ENCODE measurements at places on chromosomes 6 and 20.

GRCh38 chr6:12369781-12370262 lies 79.7 kb downstream of the EDN1 start:
- no peak for DNase-seq

- no peak for DNase-seq
These were observed 13.1 kb downstream of the FUCA2 start for GRCh38 chr6:143498428-143498827.

- DNase-seq: no peak
These were observed 23.8 kb downstream of the ADGRF4 start for GRCh38 chr6:47722194-47722593.

- DNase-seq: peak; percentile 68
These were observed 115.0 kb downstream of the IRF4 start for GRCh38 chr6:506508-506907.

GRCh38 chr20:44688053-44688625 lies 27.0 kb upstream of the CCN5 start:
- no peak for DNase-seq

GRCh38 chr6:46323312-46323965 lies 152.7 kb upstream of the ENPP5 start:
- DNase-seq: no peak

DNA sequence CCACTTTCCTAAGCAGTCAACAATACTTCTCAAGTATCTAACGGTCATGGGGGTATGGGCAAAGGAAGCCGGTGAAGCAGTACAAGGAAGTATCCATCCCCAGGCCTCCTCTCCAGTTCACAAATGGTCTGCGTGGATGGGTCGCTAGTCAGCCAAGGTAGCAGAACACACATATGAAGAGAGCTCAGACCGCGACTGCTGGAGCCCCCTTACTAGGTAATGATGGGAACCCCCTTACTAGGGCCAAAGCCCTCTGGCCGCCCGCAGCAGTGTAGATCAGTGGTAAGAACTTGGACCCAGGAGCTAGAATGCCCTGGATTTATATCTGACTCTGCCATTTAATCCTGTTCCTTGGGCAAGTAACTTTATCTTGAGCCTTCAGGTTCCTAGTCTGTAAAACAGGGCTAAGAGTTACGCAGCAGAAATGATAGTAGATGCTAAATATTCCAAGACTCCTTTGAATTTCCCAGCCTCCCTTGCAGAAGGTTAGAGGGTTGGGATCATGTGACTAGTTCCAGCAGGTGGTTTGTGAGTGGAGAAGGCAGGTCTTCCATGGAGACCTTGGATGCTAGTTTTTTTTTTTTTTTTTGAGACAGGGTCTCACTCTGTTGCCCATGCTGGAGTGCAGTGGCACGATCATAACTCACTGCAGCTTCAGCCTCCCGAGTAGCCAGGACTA lies 2.1 kb upstream of the CLPSL2 start:
- DNase-seq: no peak

- DNase-seq: no peak
These were observed 45.4 kb upstream of the SENP6 start for GRCh38 chr6:75556240-75556639.

DNA sequence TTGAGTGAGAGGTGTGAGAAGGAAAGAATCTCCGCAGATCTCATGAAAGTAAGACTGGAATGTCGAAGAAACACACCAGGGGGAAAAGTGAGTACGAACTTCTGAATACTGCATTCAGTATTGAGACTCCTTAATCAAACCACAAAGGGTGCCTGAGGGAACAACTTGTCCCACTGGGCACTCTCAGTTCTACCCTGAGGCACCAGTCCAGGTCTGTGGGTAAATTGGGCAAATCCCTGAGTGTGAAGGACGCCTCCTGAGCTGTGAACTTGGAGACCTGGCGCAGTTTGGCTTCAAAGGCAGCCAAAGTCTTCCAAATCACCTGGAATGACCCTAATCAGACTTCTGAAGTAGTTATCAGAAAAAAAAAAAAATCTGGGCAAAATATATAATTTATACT lies 329.7 kb downstream of the BTBD9 start:
- no peak for DNase-seq

DNA sequence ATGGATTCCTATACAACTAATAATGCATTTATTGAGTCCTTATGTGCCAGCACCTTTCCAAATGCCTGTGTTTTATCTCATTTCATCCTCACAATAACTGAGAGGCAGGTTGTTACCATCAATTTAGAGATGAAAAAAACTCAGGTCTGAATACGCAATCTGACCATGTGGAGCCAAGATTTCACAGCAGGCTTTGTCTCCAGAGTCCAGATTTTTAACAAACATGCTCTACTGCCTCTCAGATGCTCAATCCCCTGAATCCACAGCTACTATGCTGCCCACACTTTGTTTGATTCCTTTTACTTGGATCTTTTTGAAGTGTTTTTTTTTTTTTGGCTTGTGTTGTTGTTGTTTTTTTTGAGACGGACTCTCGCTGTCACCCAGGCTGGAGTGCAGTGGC lies 46.8 kb downstream of the B4GALT5 start:
- DNase-seq: no peak

- no peak for DNase-seq
These were observed 10.9 kb downstream of the TPBG start for GRCh38 chr6:82374516-82374915.

GRCh38 chr6:108751851-108752732 lies 96.1 kb upstream of the ARMC2 start:
- DNase-seq: no peak

DNA sequence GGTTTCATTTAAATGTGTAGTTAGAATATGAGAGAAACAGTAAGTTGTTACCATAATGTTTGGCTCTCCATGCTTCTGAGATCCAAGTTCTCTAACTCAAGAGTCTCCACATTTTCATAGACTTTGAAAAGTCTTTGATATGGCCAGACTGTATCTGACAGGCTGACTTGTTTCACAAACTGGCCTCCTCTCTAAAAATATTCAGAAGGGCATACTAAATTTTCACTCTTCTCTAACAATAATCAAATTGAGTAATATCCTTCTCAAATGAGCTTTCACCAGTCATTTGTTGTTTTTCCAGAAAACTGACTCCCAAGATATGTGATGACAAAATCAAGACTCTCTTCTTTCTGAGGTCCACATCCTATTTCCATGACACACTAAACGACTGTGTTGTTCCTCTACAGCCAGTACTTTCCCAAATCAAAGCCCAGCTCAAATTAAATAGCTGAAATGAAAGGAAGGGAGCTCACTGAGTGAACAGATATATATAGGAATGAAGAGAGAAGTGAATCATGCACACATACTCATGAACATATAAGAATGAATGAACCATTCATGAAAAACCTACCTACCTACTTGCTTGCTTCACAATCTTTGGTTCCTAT lies 15.1 kb downstream of the HIVEP2 start:
- no peak for DNase-seq

DNA sequence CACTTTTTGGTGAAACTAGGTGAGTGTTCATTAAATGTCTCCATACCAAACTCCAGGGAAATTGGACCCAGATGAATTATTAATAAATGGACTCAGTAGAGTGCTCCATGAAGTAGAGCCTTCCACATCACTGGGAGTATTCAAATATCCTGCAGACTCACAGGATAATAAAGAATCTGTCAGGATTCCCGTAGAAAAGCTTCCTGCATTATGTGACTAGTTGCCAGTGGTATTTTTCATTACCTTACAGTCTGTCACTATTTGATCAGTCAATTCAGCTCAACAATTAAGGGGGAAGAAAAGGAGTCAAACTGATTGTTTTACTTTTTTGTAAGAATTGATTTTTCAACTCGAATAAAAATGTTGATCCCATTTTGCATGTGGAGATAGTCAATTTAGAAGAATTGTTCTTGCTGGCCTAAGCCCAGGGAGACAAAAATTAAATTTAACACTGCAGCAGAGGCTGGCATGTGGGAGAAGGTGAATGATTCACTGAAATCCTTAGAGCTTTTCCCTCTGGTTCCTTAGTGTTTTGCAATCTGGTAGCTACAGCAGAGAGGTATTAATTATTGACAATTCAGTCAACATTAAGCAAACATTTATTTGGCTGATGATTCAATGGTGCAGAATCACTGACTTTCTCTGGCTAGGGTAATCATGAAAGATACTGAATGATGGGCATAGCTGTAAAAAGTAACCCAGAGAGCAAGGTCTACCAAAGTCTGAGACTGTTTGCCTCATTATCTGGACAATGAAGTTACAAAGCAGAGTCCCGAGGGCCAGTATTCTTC lies 442.4 kb downstream of the CD83 start:
- DNase-seq: no peak

- DNase-seq: no peak
These were observed 156.9 kb upstream of the ZFP64 start for GRCh38 chr20:52348434-52348833.

DNA sequence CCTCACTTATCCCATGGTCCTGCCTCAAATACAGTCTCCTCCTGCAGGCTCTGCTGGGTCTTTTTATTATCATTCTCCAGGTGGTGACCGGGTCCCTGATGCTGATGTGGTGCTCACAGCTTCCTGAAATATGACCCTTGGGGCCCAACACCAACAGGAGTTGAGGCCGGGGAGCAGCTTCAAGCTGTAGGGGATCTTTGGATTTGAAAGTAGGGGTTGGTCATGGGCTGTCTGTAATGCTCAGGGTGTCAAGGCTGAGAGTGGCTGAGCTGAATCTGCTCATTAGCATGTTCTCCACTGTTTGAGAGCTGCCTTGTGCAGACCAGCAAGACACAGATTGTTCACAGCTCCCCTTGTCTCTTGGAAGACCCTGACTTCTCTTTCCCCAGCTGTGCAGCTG lies 35.5 kb downstream of the HLA-F start:
- DNase-seq: no peak

DNA sequence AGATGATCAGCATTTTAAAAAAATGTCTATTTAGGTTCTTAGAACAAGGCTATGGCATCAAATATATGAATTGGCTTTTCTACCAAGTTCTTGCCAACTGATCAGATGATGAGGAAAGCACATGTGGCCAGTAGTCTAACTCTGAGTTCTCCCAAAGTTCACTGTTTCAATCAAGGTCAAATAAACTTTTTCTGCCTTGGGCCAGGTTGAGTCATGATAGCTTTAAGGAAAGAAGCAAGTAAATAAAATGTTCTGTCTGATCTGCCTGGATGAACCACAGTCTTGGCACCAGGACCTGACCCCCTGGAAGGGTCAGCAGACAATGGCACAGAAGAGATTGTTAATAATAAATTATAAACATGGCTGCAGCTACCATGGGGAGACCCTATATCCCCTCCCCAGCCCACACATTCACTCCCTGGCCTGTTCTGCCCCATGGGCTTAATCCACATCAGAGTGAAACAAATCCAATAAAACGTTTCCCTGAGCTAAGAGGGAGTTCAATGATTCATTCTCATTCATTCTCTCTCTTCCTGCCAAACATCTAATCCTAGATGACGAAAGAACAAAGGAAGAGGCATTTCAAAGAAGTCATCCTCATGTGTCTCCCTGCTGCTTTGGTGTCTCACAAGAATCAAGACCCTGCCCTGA lies 661.6 kb downstream of the DHX35 start:
- DNase-seq: no peak

DNA sequence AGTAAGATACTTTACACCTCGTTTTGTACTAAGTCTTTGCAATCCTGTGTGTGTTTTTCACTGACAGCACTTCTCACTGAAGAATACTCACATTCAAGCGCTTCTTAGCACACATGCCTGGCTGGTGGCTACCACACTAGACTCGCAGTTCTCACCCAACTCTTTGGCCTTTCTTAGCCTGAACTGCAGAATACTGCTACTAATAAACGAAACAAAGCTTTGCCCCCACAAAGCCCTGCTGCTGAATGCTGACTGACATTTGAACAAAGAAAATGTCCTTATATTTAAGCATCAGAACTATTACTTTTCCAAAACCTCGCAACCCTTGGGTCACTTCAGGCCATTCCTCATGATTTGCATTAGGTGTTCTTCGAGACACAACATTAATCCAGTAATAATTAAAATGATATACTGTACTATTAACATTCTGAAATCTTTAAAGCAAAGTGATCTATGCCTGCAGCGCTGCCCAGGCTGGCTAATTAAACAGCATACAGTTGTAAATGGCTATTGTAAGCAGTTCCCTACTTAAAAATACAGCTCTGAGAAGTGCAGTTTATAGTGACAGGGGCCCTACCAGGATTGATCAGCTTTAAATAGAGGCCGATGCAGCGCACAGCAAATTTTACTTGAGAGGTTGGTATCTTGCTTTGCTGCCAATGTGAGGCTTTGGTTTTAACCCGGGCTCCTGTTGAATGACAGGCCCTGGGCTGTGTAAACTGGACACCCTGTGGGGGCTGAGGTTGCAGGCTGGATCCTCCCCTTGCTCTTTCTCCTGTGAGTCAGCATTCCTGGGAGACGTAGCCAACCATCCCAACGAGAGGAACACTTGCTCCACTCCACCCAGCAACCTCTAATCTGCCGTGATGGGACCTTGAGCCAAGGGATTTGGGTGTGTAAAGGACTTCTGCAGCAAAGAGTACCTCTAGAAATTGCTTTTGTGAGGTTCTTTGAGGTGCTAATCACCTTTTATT lies 899.0 kb downstream of the TFAP2A start:
- no peak for DNase-seq

- DNase-seq: no peak
These were observed at the start of gene FOXQ1 for GRCh38 chr6:1311400-1312202. TSS of gene FOXQ1 (plus strand) at chr6:1312098. CDS start at chr6:1312705, 607 bp downstream.

DNA sequence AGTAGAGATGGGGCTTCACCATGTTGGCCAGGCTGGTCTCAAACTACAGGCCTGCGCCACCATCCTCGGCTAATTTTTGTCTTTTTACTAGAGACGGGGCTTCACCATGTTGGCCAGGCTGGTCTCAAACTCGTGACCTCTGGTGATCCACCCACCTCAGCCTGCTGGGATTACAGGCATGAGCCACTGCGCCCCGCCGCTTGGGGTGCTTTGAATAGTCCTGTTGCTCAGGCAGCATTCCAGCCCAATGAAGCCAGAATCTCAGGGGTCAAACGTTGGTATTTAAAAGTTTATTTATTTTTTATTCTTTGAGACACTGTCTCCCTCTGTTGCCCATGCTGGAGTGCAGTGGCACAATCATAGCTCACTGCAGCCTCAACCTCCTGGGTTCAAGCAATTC lies 11.3 kb downstream of the MOCS3 start:
- DNase-seq: no peak

GRCh38 chr6:135667691-135668455 lies 170.3 kb upstream of the AHI1 start:
- DNase-seq: no peak

- DNase-seq: no peak
These were observed 10.2 kb upstream of the RBBP8NL start for GRCh38 chr20:62437496-62437895.

- DNase-seq: no peak
These were observed 32.1 kb upstream of the CCN6 start for GRCh38 chr6:112021691-112022310.

DNA sequence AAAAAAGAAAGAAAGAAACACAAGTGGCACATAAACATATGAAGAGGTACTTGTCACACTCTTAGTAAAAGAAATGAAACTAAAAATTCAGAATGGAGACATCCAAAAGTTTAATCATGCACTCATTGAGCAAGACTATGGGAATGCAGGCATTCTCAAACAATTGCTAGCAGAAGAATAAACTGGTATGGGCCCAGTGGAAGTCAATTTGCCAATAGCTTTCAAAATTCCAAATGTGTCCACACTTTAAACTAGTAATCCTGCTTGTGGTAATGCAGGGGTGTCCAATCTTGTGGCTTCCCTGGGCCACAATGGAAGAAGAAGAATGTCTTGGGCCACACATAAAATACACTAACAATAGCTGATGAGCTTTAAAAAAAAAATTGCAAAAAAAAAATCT lies 97.4 kb downstream of the EPB41L2 start:
- no peak for DNase-seq

- DNase-seq: no peak
These were observed 298.1 kb downstream of the TFAP2B start for GRCh38 chr6:51116723-51117122.

GRCh38 chr20:6135347-6135746 lies 12.5 kb upstream of the FERMT1 start:
- no peak for DNase-seq
